Fibroblast of lung (primary cell): ENCODE measurements at places on chromosomes 3 and 15. TPM values are rescaled to one million over a fixed set of nuclear protein-coding genes. Genes with fewer than 3 reads are reported as not detected.

Gene PRTG
- total RNA-seq = 2.1 and 4.0 TPM in 2 replicates

Gene CLRN1
- not detected in 2 replicates for total RNA-seq

Gene ALPK3
- total RNA-seq = 0.26 and 0.50 TPM in 2 replicates

DNA sequence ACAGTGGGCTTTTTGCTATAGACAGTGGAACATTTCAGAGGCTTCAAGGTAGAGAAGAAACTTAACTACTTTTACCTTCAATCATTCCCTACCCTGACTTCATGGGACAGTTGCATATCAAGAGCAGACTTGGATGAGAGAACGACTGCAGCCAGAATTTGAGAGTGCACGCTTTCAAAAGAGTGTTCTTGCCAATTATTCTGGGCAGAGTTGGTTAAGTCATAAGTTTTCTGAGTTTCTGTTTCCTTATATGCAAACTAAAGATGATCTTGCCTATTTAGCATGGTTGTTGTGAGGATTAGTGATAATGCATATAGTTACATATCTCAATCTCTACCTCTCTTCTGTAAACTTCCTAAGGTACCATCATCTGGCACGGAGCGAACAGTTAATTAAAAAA is 7.6 kb downstream of the SLC9A9 start:
- DNase-seq = no peak

- DNase-seq = peak; percentile 34
These were observed 433.3 kb downstream of the RAP2B start for GRCh38 chr3:153595186-153595815.

DNA sequence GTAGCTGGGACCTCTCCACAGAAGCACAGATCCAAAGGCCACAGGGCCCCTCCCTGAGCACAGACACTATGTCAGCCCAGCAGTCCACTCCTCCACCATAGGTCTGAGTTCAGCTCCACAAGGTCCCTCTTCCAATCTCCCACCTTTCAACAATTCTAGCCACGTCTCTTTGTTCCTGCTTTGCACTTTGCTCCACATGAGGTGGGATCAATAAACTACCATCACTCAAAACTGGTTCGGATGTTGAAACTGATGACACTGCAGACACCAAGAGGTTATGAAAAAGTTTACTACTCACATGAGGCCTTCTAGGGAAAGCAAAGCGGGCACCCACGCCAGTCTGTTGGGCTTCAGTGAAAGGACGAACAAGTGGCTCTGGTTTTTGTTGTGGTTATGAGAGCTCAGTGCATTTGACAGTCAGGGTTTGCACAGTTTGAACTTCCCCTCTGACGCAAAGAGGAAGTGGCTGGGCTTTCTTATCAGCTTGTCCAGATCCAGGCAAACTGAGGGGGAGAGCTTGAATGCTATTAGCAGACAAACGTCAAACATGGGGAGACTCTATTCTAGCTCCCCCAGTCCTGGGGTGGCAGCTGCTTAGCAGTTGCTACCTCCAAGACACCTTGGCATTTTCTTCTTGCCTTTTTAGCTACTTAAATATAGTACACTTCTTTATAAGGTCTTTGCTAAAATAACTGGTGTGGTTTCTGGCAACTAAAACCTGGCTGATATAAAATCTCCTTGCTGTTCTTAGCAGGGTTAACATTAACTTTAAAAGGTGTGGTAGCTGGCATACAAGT is 37.8 kb downstream of the ZNF445 start:
- DNase-seq = peak; percentile 74

GRCh38 chr3:150922611-150923010 is 17.4 kb upstream of the MINDY4B start:
- no peak for DNase-seq

- no peak for DNase-seq
These were observed 275.8 kb upstream of the RBMS3 start for GRCh38 chr3:29004885-29005599.

GRCh38 chr3:161264852-161265251 is 43.7 kb downstream of the NMD3 start:
- DNase-seq = no peak

GRCh38 chr3:113485161-113485609 is 29.8 kb downstream of the SPICE1 start:
- DNase-seq = no peak

- DNase-seq = peak; percentile 14
These were observed 52.3 kb upstream of the BNIP2 start for GRCh38 chr15:59741274-59741906.

DNA sequence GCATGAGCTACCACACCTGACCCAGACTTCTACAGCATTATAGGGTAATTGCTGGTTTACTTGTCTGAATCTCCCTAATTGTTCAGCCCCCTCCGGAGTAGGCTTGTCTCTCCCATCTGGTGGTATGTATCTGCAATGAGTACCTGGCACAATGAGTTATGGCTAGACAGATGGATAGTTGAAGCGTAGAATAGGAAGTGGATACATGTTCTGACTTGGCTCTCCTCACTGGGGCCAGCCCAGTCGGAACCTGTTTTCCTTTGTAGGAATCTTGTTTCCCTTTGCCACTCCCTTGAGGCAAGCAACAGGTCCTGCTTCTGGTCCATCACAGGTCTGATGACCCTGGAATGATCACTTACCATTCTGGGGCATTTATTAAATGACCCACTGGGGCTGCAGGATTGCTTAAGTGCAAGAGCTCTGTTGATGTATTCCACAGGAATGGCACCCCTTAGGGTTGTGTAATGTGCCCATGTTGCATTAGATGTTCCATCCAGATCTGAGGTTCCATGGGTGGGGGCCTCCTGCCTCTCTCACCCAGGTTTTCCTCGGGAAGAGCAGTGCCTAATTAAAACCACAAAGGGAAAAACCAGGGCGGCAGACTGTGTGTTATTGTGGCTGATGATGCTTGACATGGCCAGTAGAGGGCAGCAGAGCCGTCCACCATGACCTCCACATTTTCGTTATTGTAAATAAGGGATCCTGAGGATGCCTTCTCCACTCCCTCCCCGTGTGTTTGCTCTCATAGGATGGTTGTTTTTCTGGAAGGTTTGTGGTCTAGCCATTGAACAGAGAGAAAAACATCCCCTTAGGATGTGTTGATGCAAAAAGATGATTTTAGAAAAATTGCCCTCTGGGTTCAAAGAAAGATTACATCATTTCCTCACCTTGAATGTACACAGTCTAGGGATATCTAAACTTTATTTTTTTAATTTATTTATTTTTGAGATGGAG is 58.0 kb downstream of the CMTM8 start:
- DNase-seq = peak; percentile 32

GRCh38 chr15:77507911-77508310 is 87.2 kb downstream of the HMG20A start:
- peak; percentile 76 for DNase-seq

DNA sequence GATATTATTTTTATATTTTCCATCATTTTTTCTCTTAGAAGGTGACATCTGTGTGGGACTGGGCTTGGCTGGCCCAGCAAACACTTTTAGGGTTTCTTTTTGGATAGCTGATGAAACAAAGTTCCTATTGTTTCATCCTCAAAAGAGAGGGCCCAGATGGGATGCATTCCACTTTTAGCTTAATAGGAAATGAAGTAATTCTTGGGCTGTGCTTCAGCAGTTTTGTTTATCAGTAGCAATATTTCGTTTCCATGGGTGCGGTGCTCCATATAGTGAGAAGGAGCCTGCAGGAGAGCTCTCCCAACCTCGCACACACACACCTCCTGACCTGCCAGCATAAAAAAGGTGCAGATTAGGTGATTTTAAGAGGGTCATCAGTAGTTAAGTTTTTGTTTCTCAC is 147.5 kb downstream of the AKAP13 start:
- DNase-seq = peak; percentile 89

DNA sequence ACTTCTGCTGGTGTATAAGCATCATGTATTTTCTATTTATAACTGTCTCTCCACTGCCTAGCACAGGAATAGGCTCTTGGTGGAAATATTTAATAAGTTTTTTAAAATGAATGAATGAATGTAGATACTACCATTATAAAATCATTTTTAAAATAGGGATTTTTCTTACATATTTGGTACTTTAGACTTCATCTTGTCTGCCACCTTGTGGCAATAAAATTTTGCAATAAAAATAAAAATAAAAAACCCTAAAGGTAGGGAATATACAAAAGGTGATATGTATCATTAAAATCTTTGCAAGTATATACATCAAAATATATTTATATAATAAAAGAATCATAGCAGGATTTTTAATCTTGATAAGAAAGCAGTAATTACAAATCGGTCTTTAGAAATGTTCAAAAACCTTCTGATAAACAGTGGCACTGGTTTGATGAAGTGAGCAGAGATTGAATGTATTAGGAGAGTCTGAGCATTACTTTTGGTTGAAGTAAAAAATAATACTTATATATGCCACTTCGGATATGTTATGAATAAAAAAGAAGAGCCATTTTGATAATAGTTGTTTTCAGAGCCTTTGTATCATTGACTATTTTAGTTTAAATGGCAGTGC is 95.2 kb downstream of the SPATA16 start:
- peak; percentile 35 for DNase-seq

GRCh38 chr3:114313426-114313825 is 19.6 kb downstream of the TIGIT start:
- DNase-seq = no peak
